ENCODE measurements at places on chromosomes 1 and 21.
A peak's percentile ranks its signal among the peaks of the same experiment; 100 is the strongest.

DNA sequence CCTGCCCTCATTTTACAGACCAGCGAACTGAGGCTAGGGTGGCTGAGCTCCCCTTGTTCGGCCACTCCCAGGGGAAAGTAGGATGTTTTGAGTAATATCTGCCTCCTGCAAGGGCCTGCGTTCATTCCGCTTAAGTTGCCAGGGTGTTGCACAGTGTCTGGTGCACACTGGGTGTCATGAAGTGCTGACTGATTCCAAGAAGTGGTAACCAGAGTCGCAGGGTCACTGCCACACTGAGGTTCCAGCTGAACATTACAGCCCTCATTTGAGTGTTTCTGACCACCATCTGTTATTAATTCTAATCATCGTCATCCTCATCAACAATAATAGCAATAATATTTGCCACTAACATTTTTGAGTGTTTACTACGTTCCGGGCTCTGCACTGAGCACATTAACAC is 250.6 kb downstream of the KAZN start:
- no peak for DNase-seq

- no peak for DNase-seq
Observed at GRCh38 chr1:202656951-202657646, 53.2 kb downstream of the SYT2 start.

DNA sequence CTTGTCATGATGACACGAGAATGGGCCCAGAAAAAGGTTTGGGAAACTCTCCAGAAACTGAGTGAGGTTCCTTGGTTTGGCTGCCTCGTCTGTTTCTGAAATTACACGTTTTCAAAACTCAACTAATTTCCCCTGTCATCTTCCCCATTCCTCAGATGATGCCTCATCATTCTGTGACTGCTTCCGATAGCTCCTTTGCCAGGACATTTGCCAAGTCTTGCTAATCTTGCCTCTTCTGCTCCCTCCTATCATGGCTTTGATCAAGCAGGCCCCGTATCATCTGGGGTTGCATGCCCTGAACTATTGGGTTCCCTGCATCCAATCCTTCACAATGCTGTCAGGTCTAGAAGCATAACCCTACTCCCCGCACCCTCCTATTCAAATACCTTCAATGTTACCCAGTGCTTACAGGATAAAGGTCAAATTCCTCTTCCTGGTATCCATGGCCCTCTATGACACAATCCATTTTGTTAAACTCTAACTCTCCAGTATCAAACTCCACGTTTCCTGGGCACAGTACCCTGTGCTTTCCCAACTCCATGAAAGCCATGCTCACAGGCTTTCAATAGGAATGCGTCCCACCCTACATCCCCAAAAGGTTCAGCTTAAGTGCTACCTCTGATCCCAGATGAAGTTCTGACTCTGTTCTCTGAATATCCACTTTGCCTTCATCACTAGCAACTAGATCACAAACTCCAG is 22.2 kb upstream of the TMEM200B start:
- DNase-seq = no peak

- no peak for DNase-seq
Observed at GRCh38 chr1:107277022-107277421, 136.2 kb downstream of the NTNG1 start.

- DNase-seq = no peak
Observed at GRCh38 chr1:8747879-8748825, 69.3 kb downstream of the RERE start.

GRCh38 chr1:209755926-209756614 is at the start of gene TRAF3IP3:
TSS of gene TRAF3IP3 (plus strand) at chr1:209756053. CDS start at chr1:209760040, 3,987 bp downstream.
- peak; percentile 58 for DNase-seq
